ENCODE measurements at places on chromosomes 3 and 15. TPM values are rescaled to one million over a fixed set of nuclear protein-coding genes. Genes with fewer than 3 reads are reported as not detected.

Gene RPLP1
- polyA plus RNA-seq: 1,665 TPM

Gene BSN
- polyA plus RNA-seq: 1.4 TPM

Gene ITIH1
- polyA plus RNA-seq: not detected

Gene CCDC39
- 4.6 TPM for polyA plus RNA-seq

Gene THSD4
- 30.2 TPM for polyA plus RNA-seq

Gene COLQ
- polyA plus RNA-seq: 6.1 TPM

Gene SAMD7
- polyA plus RNA-seq: not detected

Gene BFSP2
- not detected for polyA plus RNA-seq

Gene CSPG5
- polyA plus RNA-seq: 0.94 TPM

Gene PLSCR5
- not detected for polyA plus RNA-seq
